ENCODE measurements at places on chromosomes 3 and 15.

- no peak for DNase-seq
Observed at GRCh38 chr3:171784387-171784786, 25.9 kb downstream of the PLD1 start.

- DNase-seq, result no peak
Observed at GRCh38 chr3:159624616-159625015, 364.0 kb upstream of the IL12A start.

DNA sequence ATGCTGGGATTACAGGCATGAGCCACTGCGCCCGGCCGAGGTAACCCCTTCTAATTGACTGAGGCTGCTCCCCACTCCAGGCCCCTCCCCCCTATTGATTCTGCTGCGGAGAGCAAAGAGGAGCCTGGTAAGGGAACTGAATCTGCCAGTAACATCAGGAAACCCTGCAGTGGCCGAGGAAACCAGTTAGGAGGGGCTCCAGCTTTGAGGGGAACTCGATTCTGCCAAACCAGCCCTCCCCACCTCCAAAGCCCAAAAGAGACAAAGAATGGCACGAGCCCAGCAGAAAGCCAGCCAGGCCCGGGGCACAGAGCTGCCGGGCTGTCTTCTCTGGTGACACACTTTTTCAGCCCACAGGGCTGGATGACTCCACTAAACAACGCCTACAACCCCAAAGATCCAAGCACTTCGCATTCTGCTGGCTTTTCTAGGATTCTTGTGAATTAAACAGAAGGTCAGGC is 15.0 kb upstream of the ACAD9 start:
- no peak for DNase-seq

DNA sequence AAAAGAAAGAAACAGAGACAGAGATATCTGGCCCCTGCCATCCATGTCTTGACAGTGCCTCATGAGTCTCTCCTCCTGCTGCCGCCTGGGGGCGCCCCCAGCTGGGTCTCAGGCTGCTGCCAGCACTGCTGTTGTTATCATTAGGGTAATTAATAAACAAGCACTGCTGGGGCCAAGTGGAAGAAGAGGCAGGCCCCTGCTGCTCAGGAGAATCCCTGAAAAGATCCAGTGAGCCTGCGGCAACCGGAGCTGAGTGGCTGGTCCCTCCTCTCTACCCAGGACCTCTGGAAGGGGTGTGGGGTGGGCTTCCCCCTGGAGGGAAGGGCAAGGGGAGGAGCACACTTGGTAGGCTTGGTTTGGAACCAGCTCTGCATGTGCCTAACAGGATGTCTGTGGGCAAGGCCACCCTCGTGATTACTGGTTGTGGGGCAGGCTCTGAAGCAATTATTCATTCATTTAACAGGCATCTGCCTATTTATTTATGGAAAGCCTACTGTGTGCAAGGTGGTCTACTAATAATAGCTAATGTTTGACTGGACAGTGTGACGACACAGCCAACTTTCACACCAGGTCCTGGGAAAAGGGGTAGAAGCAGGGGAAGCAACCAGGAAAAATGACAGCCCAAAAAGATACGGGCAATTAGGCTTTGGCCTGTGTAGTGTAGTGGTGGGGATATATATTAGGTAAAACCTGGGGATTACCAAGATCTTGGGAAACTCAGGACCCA is 1.2 kb upstream of the TYRO3 start:
- DNase-seq, result peak; percentile 55

GRCh38 chr15:95196176-95196915 is 965.0 kb downstream of the MCTP2 start:
- DNase-seq, result no peak

- no peak for DNase-seq
Observed at GRCh38 chr15:91813924-91814323, 39.6 kb upstream of the SLCO3A1 start.

GRCh38 chr3:61832375-61833229 is 271.2 kb downstream of the PTPRG start:
- DNase-seq, result no peak

GRCh38 chr3:40979962-40980361 is 219.3 kb upstream of the CTNNB1 start:
- DNase-seq, result no peak

GRCh38 chr15:60649845-60650548 is 171.1 kb upstream of the ICE2 start:
- DNase-seq, result no peak

- no peak for DNase-seq
Observed at GRCh38 chr15:58758141-58758540, 8.6 kb upstream of the ADAM10 start.

DNA sequence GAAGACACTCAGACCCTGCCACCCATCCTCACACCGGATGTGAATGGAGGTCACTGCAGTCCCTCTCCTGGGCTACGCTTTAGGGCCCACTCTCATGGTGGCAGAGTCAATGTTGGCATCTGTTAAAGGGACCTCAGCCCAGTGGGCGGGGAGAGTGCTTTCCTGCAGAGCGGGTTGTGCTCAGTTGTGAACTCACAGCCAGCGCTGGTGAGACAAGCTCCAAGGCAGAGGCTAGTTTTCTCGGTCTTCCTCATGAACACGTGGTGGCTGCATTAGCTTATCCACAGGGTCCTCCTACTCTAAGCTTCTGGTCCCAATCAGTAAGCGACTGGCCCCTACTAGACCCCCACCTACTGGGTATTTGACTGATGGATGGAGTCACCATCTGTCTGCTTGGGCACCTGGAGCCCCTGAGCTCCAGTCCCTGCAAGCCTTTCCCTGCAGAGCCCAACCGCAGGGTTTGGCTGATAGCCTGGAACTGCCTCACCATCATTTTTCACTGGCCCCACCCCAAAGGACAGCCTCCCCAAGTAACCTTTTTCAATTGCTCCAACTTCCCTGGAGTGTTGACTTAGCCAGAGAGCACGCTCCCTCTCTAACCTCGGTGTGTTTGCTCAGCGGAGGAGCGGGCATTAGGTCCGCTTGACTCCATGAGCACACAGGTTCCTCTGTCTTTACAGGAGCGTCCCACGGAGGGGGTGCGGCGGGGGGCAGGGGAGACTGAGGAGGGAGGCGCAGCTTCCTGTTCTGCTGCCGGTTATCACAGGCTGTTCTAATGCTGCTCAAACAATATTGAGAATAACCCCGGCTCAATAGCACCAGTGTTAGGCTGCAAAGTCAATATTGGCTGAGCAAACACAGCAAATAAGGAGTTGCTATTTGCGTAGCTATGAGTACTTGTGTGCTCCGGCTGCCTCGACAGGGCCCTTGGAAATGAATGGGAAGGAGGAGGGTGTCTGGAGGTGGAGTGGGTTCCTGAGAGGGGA is 141.7 kb downstream of the RPLP1 start:
- DNase-seq, result no peak

DNA sequence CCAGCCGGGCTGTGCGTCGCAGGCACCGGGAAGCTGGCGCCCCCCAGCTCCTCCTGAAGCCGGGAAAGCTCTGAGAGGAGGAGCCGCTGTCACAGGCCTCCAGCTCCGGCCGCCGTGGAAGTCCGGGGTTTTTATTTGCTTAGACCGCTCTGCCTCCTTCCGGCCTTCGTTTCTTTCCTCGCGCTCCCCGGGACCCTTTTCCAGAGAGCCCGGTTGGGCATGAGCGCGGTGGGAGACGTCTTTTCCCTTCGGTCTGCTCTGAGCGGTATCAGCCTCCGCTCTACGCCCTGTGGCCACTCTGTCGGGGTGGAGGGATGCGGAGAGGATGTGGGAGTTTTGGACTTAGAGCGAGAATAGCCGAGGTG is 559 bp downstream of the SENP5 start:
- no peak for DNase-seq

DNA sequence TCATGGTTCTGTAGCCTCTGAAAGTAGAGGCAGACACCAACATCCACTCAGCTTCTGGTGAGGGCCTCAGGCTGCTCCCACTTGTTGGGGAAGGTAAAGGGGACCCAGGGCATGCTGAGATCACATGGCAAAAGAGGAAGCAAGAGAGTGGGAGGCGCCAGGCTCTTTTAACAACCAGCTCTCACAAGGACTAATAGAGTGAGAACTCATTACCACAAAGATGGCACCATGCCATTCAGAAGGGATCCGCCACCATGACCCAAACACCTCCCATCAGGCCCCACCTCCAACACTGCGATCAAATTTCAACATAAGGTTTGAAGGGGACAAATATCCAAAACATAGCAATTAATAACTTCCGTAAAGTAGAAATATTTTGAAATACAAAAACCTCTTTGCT is 192.3 kb downstream of the OCA2 start:
- no peak for DNase-seq

DNA sequence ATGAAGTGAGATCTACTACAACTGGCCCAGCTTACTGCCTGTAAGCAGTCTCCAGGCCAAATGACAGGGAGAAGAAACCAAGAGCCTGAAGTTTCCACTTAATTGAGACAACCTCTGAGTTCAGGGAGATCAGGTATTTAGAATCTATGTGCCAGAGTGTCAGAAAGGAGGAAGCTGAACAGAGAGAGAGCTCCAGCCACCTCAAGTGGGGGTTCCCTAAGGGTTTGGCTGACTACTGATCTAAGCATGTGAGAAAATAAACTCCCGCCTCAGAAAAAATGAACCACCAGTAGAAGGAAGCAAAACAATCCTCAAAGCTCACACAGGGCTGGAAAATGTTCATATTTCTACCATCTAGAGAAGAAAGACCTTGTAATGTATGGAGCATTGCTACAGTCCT is 25.0 kb downstream of the ADAM10 start:
- DNase-seq, result no peak

- no peak for DNase-seq
Observed at GRCh38 chr3:107892955-107893624, 197.7 kb downstream of the CD47 start.

- peak; percentile 78 for DNase-seq
Observed at GRCh38 chr3:187139126-187139894, at the start of gene RPL39L. TSS of gene RPL39L (minus strand) at chr3:187139496. CDS start at chr3:187121300, 18,196 bp downstream.

- no peak for DNase-seq
Observed at GRCh38 chr15:37246065-37246464, 145.7 kb upstream of the MEIS2 start.

- no peak for DNase-seq
Observed at GRCh38 chr15:41622901-41623300, 37.3 kb upstream of the MGA start.

DNA sequence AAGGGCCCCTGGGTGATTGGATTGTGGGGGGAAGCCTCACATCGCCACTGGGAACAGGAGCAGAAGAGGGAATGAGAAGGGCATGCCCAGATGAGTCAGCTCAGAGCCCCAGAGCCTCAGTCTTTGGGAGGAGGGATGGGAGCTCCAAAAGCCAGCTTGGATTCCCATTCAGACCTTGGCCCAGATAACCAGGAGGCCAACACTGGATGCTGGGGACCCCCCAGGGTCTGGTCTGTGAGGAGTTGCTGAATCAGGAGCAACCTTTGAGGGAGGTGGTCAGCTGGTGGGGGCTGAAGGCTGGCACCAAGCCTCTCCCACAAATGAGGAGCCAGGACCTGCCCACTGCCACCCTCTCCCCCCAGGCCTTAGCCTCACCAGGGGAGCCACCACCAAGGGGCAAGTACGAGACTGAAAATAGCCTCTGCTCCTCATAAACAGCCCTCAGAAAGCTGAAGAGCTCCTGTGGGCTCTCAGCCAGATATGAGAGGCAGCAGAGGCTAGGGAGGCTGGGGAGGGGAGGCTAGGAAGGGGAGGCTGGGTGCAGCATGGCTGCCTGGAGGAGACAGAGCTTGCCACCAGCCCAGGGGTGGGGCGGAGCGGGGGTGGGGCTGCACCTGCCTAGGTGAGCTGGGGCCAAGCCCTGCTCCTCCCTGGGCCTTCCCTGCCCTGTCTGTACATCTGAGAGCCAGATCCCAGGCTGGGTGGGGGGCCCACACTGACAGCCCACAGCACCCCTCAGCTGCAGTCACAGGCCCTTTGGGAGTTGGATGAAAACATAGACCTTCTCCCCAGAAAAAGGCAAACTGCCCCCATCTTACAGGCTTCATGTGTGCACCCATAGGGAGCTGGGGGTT is 99.8 kb downstream of the SEC22A start:
- DNase-seq, result no peak

DNA sequence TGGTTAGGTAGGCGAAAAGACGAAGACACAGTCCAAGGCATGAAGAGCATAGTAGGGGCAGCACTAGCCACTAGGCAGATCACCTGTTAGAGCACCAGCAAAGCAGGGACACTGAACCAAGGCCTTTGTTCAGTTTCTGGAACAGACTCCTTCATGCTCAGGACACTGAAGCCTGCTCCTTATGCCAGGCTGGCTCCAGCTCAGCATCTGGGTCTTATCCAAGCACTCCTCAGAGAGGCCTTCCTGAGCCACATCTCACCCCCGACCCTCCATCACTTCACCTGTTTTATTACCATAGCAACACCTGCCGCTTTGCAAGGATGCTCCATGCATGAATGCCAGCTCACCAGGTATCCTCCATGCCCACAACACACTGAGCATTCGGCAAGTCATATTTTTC is 206.3 kb upstream of the CHRNA7 start:
- DNase-seq, result no peak

- no peak for DNase-seq
Observed at GRCh38 chr15:55394694-55395093, 13.5 kb downstream of the CCPG1 start.

DNA sequence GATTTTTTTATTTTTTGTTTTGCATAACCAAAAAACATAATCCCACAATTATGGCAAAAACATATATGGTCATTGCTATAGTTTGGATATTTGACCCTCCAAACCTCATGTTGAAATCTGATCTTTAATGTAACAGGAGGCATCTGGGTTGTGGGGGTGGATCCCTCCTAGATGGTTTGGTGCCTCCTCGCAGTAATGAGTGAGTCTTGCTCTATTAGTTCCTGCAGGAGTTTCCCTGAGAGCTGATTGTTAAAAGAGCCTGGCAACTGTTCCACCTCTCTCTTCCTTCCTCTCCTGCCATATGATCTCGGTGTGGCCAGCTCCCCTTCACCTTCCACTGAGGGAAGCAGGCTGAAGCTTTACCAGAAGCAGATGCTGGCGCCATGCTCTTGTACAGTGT is 33.2 kb upstream of the TRIM59 start:
- DNase-seq, result no peak

- no peak for DNase-seq
Observed at GRCh38 chr3:94304954-94305353, 242.1 kb downstream of the NSUN3 start.

GRCh38 chr3:192901435-192901834 is 16.2 kb downstream of the MB21D2 start:
- no peak for DNase-seq

GRCh38 chr3:76532158-76532822 is 507.6 kb upstream of the ROBO2 start:
- no peak for DNase-seq

- DNase-seq, result no peak
Observed at GRCh38 chr3:122066331-122067213, 11.4 kb downstream of the CD86 start.

DNA sequence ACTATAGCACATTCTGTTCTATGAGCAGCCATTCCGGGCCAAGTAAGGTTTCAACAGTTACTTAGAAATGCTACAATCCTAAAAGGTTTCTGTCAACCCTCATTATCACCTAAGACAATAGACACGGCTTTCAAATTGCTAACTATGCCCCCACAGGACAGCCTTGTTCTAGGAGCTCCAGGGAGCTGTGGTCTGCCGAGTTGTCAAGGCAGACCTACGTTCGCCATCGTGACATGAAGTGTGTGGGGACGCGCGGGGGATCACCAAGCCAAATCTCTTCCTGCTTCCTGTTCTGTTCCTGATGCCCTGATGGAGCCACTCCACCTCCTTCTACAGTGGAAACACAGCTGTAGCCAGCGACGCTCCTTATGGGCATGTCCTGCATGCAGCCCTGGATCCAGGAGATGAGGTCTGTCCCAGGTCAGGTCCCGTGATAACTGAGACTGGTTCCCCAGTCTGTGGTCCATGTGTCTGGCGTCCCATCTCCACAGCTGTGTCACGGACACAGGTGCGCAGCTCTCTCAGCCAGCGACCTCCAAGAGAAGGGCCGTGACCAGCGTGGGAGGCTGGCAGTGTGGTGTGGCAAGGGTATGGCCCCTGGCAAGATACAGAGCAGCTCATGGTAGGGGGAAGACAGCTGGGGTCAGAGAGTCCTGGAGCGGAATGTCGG is 82.8 kb downstream of the PCSK6 start:
- no peak for DNase-seq
